Progenitor cell of endocrine pancreas (in vitro differentiated cells): ENCODE measurements at places on chromosomes 13 and 19. TPM values are rescaled to one million over a fixed set of nuclear protein-coding genes. Genes with fewer than 3 reads are reported as not detected.

ZNF382 gene
- 21.4 and 21.6 TPM in 2 replicates for total RNA-seq

OR7D4 gene
- total RNA-seq, result not detected in 2 replicates

SYT3 gene
- total RNA-seq, result 0.91 and 1.8 TPM in 2 replicates

PMIS2 gene
- not detected in 2 replicates for total RNA-seq
